ENCODE measurements at places on chromosomes 2 and 18. TPM values are rescaled to one million over a fixed set of nuclear protein-coding genes. Genes with fewer than 3 reads are reported as not detected.

DNAJB2 gene
- 11.6 TPM for total RNA-seq

SULT1C2 gene
- not detected for total RNA-seq

HSPE1 gene
- 234 TPM for total RNA-seq

SLC9A2 gene
- total RNA-seq, result 0.05 TPM

PLCD4 gene
- 0.60 TPM for total RNA-seq

MORN2 gene
- total RNA-seq, result 8.1 TPM

HJURP gene
- 22.9 TPM for total RNA-seq

PRADC1 gene
- 35.4 TPM for total RNA-seq

LIMS3 gene
- total RNA-seq, result 2.6 TPM

NDC80 gene
- 33.0 TPM for total RNA-seq
